ENCODE measurements at places on chromosomes 1 and 21. TPM values are rescaled to one million over a fixed set of nuclear protein-coding genes. Genes with fewer than 3 reads are reported as not detected.

Gene ORC1
- total RNA-seq = 5.8 TPM

Gene TCEA3
- total RNA-seq = 4.6 TPM

Gene SLC45A1
- 5.8 TPM for total RNA-seq

Gene SLC44A5
- not detected for total RNA-seq

Gene FMO5
- total RNA-seq = 0.71 TPM

Gene KRTAP13-2
- not detected for total RNA-seq

Gene BTG2
- total RNA-seq = 6.1 TPM
